ENCODE measurements at places on chromosomes 6 and 20.

DNA sequence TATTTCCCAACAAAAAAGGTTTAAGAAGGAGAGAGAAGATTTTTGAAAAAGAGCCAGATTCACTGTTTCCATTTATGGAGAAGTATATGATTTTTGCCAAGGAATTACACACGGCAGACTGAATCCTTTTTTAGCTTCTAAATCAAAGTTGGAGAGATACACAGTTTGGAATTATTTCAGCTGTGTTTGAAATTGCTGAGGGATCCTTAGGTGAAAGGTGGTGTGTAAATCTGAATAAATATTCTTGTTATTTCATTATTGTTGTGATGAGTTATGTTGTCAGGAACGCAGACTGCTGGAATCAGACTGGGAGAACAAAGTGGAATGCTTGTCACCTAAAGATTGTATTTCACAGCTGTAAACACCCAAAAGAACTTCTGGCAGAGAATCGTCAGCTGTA is 168.5 kb upstream of the AKIRIN2 start:
- no peaks in the 10 kb centered on the region for H3K27me3 ChIP-seq
- H3K4me3 ChIP-seq: no peak overlapping the region
- no peaks in the 10 kb centered on the region for H3K36me3 ChIP-seq

GRCh38 chr6:1188199-1188598 is 123.7 kb upstream of the FOXQ1 start:
- H3K36me3 ChIP-seq: no peaks in the 10 kb centered on the region
- no peak overlapping the region for H3K27ac ChIP-seq
- no peaks in the 10 kb centered on the region for H3K27me3 ChIP-seq
- H3K4me3 ChIP-seq: no peak overlapping the region
- no peak for DNase-seq
- no peaks in the 10 kb centered on the region for H3K4me1 ChIP-seq

DNA sequence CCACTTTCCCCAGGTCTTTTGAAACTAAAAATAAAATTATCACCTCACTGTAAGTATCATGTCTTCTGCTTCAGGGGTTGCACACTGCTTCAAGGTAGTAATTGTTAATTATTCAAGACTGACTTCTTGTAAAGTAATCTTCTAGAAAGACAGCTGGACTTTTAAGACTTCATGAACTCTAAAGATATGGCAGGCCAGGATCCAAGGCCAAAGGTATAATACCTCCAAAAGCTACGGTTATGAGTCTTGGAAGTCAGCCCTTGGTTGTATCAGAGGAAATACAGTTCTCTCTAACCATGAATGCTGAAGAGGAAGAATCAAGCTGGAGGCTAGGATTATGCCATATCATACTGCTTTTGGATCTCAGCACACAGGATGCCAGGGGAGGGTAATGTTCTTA is 1346.8 kb upstream of the GJE1 start:
- H3K4me1 ChIP-seq: no peaks in the 10 kb centered on the region
- no peak overlapping the region for H3K27ac ChIP-seq
- no peak overlapping the region for H3K4me3 ChIP-seq
- no peak for DNase-seq

DNA sequence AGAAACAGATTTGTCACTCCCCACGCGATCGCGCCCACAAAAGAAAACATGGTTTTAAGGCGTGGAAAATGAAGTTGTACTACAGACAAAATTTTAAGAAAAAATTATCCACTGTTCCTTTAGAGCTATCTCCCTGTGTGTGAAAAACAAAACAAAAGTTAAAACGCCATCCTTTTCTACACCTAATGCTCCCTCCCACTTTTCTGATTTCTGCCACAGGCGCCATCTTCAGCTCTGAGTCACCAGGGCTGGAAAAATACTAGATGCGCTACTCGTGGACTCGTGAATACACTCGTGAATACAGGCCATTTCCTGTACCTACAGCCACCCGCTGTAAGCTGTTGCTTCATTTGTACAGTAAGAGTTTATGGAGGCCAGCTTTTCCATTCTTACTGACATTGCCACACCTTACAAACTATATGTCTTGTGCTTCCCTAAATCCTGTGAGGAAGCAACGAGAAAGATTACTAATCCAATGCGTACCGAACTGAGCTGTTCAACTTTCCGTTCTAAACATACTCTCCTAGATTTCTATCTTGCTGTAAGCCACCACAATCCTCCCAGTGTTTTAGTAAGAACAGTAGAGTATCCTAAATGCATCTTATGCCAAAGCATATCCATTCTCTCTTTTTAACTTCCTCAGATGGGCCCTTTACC is 773 bp upstream of the AHI1 start:
- no peaks in the 10 kb centered on the region for H3K27me3 ChIP-seq
- H3K27ac ChIP-seq: peak overlapping the region; percentile 76
- peak; percentile 21 for DNase-seq
- no peaks in the 10 kb centered on the region for H3K4me1 ChIP-seq

GRCh38 chr6:6843057-6843627 is 254.6 kb downstream of the LY86 start:
- no peak for DNase-seq
- no peaks in the 10 kb centered on the region for H3K27me3 ChIP-seq
- no peaks in the 10 kb centered on the region for H3K4me1 ChIP-seq
- H3K4me3 ChIP-seq: no peak overlapping the region
- H3K36me3 ChIP-seq: no peaks in the 10 kb centered on the region

DNA sequence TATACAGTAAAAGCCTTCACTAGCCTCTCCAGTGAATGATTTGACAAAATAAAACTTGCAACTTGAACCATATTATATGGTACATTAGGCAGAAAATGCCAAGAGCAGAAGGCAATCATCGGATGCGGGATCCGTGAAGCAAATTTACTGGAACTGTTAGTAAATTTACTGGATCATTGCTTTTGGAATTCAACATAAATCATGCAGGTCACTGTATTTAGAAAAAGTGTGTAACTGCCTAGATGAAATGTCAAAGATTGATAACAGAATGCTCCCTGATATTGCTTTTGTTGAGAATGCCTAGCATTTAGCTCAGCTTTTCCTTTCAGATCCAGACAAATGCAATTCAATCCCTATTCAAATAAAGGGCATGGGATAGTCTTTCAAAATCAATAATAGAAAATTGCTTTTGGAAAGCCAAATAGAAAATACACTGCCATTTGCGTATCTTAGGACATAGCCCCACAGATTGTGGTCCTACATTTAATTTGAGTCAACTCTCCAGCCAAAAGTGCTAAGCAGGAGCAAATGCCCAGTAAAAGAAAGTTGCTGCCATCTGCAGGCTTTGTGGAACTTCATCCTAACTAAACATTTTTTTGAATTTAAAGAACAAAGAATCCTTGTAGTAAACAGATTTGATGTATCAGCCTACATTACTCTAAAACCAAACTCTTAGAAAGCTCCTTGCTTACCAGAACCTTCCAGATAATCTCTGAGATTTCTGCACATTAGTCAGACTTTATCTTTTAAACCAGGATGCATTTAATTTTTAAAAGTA is 109.5 kb upstream of the HSF2 start:
- DNase-seq: no peak
- no peaks in the 10 kb centered on the region for H3K27me3 ChIP-seq
- H3K4me1 ChIP-seq: no peaks in the 10 kb centered on the region
- no peak overlapping the region for H3K4me3 ChIP-seq

GRCh38 chr20:431012-431904 is 23.2 kb downstream of the RBCK1 start:
- DNase-seq: peak; percentile 43
- no peaks in the 10 kb centered on the region for H3K27me3 ChIP-seq
- peaks cover 71% of the 10 kb centered on the region for H3K36me3 ChIP-seq
- H3K27ac ChIP-seq: no peak overlapping the region
- peaks cover 3% of the 10 kb centered on the region for H3K4me1 ChIP-seq
- no peak overlapping the region for H3K4me3 ChIP-seq

- peak; percentile 6 for DNase-seq
- peaks cover 2% of the 10 kb centered on the region for H3K4me1 ChIP-seq
- H3K27me3 ChIP-seq: no peaks in the 10 kb centered on the region
These were observed 315.4 kb upstream of the CDYL start for GRCh38 chr6:4460586-4461475.

DNA sequence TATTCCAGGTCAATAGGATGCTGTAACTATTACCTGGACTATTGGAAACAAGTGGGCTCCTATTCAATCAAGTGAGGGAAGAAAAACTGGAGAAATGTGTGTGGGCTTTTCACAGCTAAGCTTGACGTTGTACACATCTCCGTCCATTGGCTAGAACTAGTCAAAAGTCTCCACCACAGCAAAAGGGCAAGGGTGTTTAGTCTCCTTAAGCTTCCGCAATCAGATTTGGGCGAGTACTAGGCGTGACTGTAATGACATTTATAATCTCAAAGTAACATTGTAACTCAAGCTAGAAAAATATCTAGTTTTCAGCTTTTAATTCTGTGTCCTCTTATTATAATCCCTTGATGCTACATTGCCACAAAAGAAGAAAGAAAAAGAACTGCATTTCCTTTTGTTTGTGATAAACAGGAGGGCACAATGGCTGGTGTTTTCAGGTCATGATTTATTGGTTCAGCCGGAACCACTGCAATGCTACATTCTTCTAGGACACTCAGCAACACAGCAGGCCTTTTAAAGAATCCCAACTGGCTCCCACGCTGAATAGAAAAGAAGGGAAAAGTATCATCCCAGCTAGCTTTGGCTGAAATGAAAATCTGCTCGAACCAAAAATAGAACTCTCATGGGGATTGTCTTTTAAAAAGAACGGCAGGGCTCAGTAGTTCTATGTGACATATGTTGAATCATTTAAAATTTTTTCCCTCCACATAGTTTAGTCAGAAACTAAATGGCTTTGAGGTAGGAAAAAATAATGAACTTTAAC is 387.7 kb downstream of the BTBD3 start:
- no peaks in the 10 kb centered on the region for H3K4me1 ChIP-seq
- H3K36me3 ChIP-seq: no peaks in the 10 kb centered on the region
- H3K4me3 ChIP-seq: no peak overlapping the region
- H3K27me3 ChIP-seq: no peaks in the 10 kb centered on the region

- peaks cover 6% of the 10 kb centered on the region for H3K4me1 ChIP-seq
- no peak overlapping the region for H3K4me3 ChIP-seq
- no peaks in the 10 kb centered on the region for H3K27me3 ChIP-seq
These were observed 71.4 kb downstream of the CEP57L1 start for GRCh38 chr6:109166673-109167072.

- DNase-seq: peak; percentile 14
- no peak within 1 kb of the TSS for H3K27ac ChIP-seq
- no peaks in the 10 kb centered on the region for H3K36me3 ChIP-seq
- no peaks in the 10 kb centered on the region for H3K27me3 ChIP-seq
- no peak within 1 kb of the TSS for H3K4me3 ChIP-seq
These were observed at the start of gene BMP5 for GRCh38 chr6:55875400-55875799. TSS of gene BMP5 (minus strand) at chr6:55875590. CDS start at chr6:55874865, 725 bp downstream.
